ENCODE measurements at places on chromosomes 16 and 17.

GRCh38 chr17:7992516-7992915 lies 9.9 kb upstream of the GUCY2D start:
- DNase-seq, result no peak

DNA sequence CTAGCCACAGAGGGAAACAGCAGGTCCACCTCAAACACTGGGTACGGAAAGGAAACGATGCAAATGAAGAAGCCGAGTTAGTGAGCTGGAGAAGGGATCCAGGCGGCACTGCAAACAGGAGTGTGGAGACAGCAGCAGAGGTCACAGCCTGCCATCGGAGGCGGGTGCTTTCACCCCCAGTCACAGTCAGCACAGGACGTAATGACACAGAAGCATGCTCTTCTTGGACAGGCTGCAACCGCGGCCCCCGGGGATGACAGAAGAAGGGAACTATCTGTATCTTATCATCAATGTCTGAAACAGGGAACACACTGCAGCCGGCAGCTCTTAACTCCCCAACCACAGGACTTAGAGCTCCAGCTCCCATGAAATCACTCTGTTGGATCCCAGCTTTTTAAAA lies 16.1 kb upstream of the SLC38A8 start:
- peak; percentile 33 for DNase-seq

DNA sequence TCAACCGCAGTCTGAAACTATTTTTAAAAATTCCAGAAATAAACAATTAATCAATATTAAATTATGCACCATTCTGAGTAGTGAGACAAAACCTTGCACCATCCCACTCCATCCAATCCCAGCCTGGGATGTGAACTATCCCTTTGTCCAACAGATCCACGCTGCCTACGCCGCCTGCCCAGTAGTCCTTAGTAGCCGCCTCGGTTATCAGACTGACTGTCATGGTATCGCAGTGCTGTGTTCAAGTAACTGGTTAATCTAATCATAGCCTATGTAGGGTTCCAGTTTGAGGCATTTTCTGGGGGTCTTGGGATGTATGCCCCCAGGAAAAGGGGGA lies 437.7 kb downstream of the HS3ST3B1 start:
- no peak for DNase-seq

- peak; percentile 95 for DNase-seq
These were observed at the start of gene USP22 for GRCh38 chr17:21042458-21043295. USP22 (minus strand) TSS chr17:21043011; CDS start chr17:21042835, 176 bp downstream.

- no peak for DNase-seq
These were observed 250.6 kb upstream of the ZFHX3 start for GRCh38 chr16:73298562-73298961.

DNA sequence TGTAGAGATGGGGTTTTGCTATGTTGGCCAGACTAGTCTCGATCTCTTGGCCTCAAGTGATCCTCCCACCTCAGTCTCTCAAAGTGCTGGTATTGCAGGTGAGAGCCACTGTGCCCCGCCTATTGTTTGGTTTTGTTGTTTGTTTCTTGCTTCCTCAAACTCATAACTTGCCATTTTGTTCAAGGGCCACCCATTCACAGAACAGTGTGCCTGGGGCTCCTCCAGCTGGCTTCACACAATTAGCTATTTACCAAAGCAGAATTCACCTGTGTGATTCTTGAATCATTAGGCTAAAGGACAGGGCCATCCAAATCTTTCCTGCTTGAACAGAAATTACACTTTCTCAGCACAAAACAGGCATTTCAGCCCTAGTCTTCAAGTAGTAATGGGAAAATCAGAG lies 7.2 kb downstream of the ABHD15 start:
- no peak for DNase-seq

- no peak for DNase-seq
These were observed 6.7 kb downstream of the TAT start for GRCh38 chr16:71570144-71570543.

DNA sequence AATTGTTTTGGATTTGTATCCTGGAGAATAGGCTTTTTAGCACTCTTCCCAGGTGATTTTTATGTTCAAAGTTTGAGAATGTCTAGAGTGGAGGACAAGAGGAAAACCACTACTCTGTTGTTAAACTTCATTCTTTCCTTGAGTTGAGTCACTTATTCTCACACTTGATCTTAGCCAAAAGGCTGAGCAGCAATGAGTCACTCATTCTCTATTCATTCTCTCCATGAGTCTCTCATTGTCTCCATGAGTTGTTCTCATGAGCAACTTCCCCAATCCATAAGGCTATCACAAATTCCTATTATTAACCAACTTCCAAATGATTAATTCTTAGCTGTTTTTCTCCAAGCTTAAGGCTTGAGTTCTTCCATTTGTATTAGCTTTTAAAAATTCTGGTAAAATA lies 1393.3 kb downstream of the CDH8 start:
- DNase-seq, result no peak

- no peak for DNase-seq
These were observed 190.2 kb upstream of the TNRC6C start for GRCh38 chr17:77768248-77768852.

DNA sequence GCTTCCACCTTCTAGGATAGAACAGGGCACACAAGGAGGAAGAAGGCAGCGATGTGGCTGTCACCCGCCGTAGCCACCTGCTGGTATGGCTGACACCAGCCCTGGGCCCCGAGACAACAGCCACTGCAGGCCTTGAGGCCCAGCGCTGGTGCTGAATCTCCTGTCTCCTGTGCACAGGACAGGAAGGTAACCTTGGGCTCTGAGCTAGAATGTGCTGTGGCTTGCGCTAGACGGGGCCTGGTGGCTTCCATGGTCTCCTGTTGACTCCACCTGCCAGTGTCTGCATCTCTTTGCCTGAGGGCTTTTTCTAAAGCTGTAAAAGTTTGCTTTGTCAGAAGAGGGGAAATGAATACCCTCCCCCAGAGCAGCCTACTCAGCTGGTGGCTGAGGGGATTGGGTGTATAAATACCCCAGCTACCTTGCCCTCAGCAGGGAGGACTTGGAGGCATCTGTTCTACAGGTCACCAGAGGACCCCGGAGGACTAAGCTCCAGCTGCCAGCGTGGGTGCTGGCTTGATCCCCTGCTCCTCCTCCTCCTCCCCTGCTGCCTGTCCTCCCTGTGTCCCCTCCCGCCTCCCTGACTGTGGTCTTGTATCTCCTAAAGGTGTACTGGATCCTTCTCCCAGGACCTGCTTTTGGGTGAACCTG lies 76.1 kb upstream of the SDK2 start:
- no peak for DNase-seq

DNA sequence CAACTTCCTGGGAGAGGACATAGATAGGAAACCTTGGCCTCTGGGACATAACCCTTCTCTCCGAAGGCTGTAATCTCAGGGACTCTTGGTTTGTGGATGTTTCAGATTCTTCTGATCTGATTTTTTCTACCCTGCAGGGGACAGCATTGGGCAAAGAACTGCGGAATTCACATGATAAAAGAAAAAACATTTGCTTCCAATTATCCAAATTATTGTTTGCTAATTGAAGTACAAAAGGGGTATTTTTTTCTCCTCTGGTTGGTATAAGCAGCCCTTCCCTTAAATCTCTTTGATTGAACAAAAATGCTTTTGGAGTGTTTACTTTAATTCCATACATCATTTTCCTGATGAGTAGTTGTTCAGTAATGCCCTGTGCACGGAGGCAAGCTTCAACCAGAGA lies 251.7 kb upstream of the IRX3 start:
- DNase-seq, result no peak

- DNase-seq, result peak; percentile 58
These were observed 885 bp upstream of the VASN start for GRCh38 chr16:4370570-4371356.

- no peak for DNase-seq
These were observed 44.1 kb upstream of the RPL38 start for GRCh38 chr17:74159226-74159840.

GRCh38 chr16:19666477-19666876 lies 51.5 kb downstream of the KNOP1 start:
- no peak for DNase-seq

- peak; percentile 59 for DNase-seq
These were observed 28.7 kb downstream of the HIC1 start for GRCh38 chr17:2083613-2084035.

GRCh38 chr16:88284626-88285513 lies 97.9 kb upstream of the ZNF469 start:
- no peak for DNase-seq

Measured in pancreas (tissue), 10 donors.